ENCODE measurements at places on chromosomes 13 and 19.

DNA sequence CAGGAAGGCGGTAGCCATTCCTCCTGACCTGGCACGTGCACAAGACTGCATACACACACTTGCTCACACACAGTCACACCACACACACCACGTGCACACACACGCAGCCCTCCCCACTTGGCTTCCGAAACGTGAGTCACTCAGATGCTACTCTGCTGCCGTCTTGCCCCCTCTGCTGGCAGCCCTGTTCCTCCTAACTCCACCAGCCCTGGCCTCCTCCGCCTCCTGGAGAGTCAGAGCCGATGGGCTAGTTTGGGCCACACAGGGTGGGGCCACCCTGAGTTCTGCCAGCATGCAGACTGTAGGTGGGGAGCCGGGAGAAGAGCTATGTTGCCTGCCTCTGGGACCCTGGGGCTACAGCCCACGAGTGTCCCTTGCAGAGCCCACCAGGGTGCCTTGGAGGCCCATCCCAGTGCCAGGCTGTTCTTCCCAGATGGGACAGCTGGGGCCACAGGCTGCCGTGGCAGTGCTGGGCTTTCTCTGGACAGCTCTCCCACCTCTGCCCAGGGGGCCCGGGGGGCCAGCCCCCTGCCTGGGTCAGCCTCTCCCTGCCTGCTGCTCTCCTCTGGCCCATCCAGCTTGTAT, 12.1 kb downstream of the PIN1 start:
- peak; percentile 57 for DNase-seq

DNA sequence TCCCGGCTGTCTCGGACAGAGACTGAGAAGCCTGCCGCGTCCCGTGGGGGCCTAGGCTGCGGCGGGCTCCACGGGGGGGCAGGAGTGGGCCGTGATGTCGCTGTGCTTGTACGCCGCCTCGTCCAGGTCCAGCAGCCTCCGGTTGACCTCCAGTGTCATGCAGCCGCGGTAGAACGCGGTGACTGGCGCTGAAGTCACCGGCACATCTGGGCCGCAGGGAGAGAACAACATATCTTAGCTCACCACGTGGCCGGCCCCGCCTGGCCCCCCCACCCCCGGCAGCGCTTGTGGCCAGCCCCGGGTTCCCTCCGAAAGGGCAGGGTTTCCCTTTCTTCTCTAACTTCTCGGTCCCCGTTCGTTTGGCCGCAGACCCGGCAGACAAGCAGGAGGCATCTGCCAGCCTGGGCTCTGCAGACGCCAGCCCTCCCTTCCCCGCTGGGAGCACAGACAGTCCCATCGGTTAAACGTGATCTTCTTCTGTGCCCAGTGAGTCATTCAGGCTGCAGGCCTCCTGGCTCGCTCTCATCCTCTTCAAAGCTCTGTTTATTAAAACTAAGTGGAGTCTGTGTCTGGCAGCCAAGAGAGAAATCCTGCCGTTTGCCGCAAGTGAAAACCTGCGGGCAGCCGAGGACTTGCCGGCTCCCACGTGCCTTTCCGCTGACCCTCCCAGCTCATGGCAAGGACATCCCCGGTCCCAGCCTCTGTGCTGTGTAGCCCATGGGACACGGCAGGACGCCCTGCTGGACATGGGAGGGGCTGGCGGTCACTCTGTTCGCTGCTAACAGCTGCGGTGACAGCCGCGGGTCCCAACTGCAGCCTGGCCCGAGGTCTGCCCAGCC, 42.8 kb downstream of the GAS6 start:
- peak; percentile 84 for DNase-seq

DNA sequence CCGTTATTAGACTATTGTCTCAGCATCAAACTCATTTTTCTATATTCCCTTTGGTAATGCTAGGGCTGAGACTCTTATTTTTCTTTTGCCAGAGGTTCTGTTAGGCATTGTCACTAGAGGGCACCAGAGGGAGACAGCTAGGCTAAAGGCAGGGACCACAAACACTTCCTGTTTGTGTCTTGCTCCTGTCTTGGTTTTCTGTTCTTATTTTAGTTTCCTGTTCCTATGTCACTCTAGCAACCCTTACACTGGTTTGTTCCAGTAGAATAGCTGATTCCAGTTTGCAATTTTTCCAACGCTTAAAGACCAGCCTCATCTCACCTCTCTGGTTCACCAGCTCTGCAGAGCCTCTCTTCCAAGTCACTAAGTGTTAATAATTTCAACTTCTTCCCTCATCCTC, 772.0 kb downstream of the DIAPH3 start:
- peak; percentile 87 for DNase-seq

DNA sequence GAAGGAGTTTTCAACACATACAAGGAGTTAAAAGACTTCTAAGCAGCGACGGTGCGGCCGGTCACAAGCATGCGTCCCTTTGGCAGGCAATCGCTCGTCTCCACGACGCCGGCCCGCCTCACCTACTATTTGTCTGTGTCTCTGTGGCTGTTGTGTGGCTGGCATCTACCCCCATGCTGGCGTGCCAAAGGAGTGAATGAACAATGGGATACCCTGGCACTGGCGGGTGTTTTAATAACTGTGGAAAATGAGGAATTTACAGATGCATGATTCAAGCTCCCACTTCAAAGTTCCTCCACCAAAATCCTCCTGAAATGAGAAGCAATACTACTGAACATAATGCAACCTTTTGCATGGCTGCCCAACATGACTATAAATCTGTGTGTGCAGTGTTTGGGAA, 176.6 kb downstream of the KLF5 start:
- DNase-seq = no peak
